ENCODE measurements at places on chromosomes 11 and 22. TPM values are rescaled to one million over a fixed set of nuclear protein-coding genes. Genes with fewer than 3 reads are reported as not detected.

Gene TM7SF2
- 99.5 TPM for polyA plus RNA-seq

Gene OR52E5
- polyA plus RNA-seq, result not detected

Gene IL10RA
- 0.76 TPM for polyA plus RNA-seq

Gene GAL3ST1
- polyA plus RNA-seq, result not detected

Gene C11orf42
- polyA plus RNA-seq, result not detected

Gene SLCO2B1
- polyA plus RNA-seq, result not detected

Gene CBLIF
- not detected for polyA plus RNA-seq

Gene OR8B4
- not detected for polyA plus RNA-seq

Gene OR4D5
- not detected for polyA plus RNA-seq

Gene PATE3
- polyA plus RNA-seq, result not detected

Gene GGTLC3
- not detected for polyA plus RNA-seq

Gene FCHSD2
- 44.0 TPM for polyA plus RNA-seq

Gene PPP6R3
- polyA plus RNA-seq, result 140 TPM

Gene BATF2
- polyA plus RNA-seq, result not detected

Gene INSC
- not detected for polyA plus RNA-seq

Gene MICAL2
- polyA plus RNA-seq, result 1.4 TPM

Gene RIMBP3B
- 0.26 TPM for polyA plus RNA-seq

Gene PDE3B
- polyA plus RNA-seq, result 13.1 TPM

Gene PRAME
- polyA plus RNA-seq, result not detected

Gene DDI1
- polyA plus RNA-seq, result not detected

Gene ACR
- not detected for polyA plus RNA-seq

Gene PNPLA2
- 7.8 TPM for polyA plus RNA-seq

Gene PTPN5
- polyA plus RNA-seq, result 151 TPM

Gene CTSW
- polyA plus RNA-seq, result not detected

Gene SYT7
- polyA plus RNA-seq, result 14.0 TPM

Gene TUBGCP6
- polyA plus RNA-seq, result 89.1 TPM

Gene TCF20
- 27.5 TPM for polyA plus RNA-seq

Gene HDHD5
- 91.3 TPM for polyA plus RNA-seq

Gene PAMR1
- polyA plus RNA-seq, result 0.48 TPM
